ENCODE measurements at places on chromosomes 1 and 21.

GRCh38 chr1:163870666-163871065, 548.9 kb downstream of the NUF2 start:
- no peaks in the 10 kb centered on the region for H3K36me3 ChIP-seq
- no peaks in the 10 kb centered on the region for H3K27me3 ChIP-seq
- DNase-seq = no peak
- H3K4me1 ChIP-seq = no peaks in the 10 kb centered on the region

DNA sequence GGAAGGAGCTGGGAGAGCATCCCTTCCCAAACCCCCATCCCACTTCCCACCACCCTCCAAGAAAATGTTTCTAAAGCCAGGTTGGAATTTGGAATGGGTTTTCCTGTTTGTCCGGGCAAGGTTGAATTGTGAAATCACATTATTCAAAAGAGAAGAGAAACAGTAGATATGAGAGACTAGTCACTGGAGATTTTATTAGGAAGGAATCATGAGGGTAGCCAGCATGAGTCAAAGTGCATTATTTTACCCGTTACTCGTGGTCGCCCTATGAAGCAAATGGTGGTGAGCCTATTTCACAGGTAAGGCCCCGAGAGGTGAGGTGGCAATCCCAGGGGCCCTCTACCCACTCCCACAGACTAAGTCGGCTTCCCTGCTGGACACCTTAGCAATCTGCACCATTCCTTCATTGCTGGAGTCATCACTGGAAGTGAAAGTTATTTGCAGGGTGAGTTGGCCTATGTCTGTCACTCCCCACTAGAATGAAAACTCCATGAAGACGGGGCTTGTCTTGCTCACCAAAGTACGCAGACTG, 52.8 kb downstream of the TOMM20 start:
- peaks cover 16% of the 10 kb centered on the region for H3K4me1 ChIP-seq
- H3K27ac ChIP-seq = no peak overlapping the region
- DNase-seq = no peak

- H3K27ac ChIP-seq = no peak overlapping the region
- H3K4me1 ChIP-seq = no peaks in the 10 kb centered on the region
- no peaks in the 10 kb centered on the region for H3K36me3 ChIP-seq
- no peak overlapping the region for H3K4me3 ChIP-seq
- DNase-seq = no peak
- H3K27me3 ChIP-seq = no peaks in the 10 kb centered on the region
These were observed 229.5 kb downstream of the PAPPA2 start for GRCh38 chr1:176692431-176692830.

DNA sequence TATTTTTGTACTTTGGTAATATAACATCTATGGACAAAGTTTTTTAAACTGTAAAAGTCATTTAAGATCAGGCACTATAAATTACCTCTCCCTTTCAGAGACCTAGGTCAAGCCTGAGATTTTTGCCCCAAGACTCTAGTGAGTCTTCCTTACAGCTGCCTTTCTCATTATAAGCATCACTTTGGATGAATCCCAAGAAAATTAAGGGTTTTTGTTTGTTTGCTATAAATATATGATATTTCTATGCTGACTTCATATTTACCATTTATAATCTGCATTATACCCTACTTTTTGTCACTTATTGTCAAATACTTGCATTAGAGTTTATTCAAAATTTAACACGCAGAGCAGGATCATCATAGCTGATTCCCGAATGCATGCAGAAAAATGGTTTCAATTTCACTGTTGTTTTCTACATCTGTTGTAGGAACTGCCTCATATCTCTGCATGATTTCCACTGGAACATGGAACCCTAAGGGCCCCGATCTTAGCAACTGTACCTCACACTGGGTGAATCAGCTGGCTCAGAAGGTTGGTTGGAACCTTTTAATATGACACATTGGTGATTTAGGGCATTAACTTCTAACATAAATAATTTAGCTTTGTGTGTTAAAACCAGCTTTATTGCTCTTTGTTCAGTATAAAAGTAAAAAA, 150.0 kb downstream of the ADGRL2 start:
- H3K4me3 ChIP-seq = no peak overlapping the region
- no peaks in the 10 kb centered on the region for H3K4me1 ChIP-seq
- no peaks in the 10 kb centered on the region for H3K27me3 ChIP-seq

DNA sequence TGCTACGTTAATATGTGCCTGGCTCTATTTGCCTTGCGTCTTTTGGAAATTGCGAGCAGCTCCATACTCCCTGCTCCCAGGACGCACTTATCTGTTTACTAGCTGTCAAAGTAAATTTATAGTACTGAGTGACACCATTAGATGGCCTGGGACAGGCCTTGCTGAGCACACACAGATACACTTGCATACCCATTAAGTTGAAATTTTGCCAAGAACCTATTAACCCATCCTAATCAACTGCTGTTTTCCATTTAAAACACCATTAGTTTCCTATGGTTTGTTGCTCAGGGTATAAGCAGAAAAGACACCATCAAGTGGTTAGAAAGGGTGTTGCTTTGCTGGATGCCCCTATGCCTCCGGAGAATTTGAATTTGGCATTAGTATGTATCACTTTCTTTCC, 187.3 kb downstream of the SLC44A5 start:
- no peaks in the 10 kb centered on the region for H3K27me3 ChIP-seq
- H3K36me3 ChIP-seq = no peaks in the 10 kb centered on the region
- DNase-seq = no peak
- no peak overlapping the region for H3K4me3 ChIP-seq

- no peak overlapping the region for H3K4me3 ChIP-seq
- DNase-seq = no peak
- H3K4me1 ChIP-seq = no peaks in the 10 kb centered on the region
- no peaks in the 10 kb centered on the region for H3K27me3 ChIP-seq
- H3K27ac ChIP-seq = no peak overlapping the region
These were observed 86.9 kb upstream of the NEGR1 start for GRCh38 chr1:72369069-72369757.

GRCh38 chr1:50582346-50582745, 159.1 kb upstream of the DMRTA2 start:
- no peaks in the 10 kb centered on the region for H3K4me1 ChIP-seq
- H3K36me3 ChIP-seq = peaks cover 9% of the 10 kb centered on the region
- DNase-seq = no peak
- H3K27ac ChIP-seq = no peak overlapping the region
- H3K27me3 ChIP-seq = no peaks in the 10 kb centered on the region

- no peaks in the 10 kb centered on the region for H3K27me3 ChIP-seq
- H3K36me3 ChIP-seq = no peaks in the 10 kb centered on the region
- H3K27ac ChIP-seq = no peak overlapping the region
These were observed 15.4 kb upstream of the VSIG8 start for GRCh38 chr1:159877695-159878444.
